ENCODE measurements at places on chromosomes 13 and 19.

DNA sequence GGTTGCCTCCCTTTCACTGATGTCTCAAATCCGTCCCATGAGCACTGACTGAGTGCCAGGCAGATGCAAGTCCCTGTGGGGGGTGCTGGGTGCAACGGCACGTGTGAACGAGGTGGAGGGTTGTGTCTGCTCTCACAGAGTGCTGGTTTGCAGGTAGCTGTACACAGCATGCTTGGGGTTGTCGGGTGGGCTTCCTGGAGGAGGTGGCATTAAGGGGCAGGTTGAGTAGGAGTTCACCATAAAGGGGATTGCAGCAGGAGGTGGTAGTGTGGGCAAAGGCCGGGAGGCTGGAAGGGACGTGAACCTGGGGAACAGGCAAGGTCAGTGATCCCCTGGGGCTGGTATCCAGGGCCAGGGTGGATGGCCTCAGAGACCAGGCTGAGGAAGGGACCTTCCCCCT is 17.2 kb downstream of the COLGALT1 start:
- DNase-seq: no peak

GRCh38 chr19:48344892-48345291 is 18.8 kb downstream of the TMEM143 start:
- no peak for DNase-seq

DNA sequence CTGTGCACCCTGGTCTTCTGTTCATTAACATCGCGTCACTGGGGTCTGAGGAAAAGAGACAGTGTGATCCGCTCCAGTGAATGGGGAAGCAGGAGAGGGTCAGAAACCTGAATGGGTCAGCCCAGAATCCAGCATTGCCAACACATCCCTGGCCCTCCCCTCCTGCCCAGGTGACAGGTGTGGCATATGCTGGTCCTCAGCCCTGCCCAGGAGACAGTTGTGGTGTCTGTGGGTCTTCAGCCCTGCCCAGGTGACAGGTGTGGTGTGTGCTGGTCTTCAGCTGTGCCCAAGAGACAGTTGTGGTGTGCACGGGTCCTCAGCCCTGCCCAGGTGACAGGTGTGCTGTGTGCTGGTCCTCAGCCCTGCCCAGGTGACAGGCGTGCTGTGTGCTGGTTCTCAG is 8.0 kb downstream of the TFDP1 start:
- DNase-seq: no peak

DNA sequence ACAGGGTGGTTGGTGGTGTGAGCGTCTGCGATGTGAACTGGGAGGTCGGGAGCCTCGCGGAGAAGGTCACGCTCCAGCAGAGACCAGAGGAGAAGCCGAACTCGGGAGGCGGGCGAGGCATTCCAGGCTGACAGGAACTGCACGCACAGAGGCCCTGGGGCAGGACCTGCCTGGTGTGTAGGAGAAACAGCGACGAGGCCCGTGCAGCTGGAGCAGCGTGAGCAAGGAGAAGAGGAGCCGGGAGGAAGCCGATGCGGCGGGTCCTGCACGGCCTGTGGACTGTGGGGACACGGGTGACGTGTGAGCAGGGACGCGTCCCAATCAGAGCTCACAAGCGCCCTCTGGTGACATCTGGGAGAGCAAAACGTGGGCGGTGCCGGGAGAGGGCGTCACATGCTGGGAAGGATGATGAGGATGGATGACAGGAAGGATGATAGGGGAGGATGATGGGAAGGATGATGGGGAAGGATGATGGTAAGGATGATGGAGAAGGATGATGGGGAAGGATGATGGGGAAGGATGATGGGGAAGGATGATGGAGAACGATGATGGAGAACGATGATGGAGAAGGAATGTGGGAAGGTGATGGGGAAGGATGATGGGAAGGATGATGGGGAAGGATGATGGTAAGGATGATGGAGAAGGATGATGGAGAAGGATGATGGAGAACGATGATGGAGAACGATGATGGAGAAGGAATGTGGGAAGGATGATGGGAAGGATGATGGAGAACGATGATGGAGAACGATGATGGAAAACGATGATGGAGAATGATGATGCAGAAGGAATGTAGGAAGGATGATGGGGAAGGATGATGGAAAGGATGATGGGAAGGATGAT is 16.1 kb upstream of the MADCAM1 start:
- DNase-seq: peak; percentile 77

DNA sequence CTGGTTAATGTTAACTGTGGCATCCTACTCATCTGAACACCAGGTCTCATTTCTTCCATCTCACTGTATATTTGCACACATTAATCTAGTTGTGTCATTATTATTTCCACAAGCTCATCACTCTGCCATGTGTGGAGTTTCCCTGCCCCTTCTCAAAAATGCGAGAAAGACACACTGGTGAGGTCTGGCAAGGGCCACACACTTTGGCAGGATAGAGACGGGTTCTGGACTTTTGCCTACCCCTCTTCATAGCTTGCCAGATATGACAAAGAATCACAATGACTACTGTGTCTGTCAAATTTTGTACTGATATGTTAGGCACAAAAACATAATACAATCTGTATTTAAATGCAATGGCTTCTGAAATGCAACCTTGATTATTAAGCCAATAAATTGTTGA is 12.9 kb downstream of the GPR12 start:
- no peak for DNase-seq

DNA sequence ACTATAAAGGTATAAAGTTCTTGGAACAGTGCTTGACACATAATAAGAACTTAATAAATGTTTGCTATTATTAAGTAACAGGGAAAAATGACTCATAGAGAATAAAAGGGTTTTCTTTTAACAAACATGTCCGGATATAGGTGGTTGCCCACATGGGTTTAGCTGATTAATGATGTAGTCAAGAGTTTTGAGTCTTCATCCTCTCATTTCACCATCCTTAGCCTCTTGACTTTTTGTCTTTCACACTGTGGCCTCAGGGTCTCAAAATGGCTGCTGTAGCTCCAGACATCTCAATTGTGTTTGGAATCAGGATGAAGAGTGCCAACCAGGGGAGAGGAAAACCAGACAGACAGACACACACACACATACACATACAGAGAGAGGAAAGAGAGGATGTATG is 97.9 kb downstream of the HSPH1 start:
- DNase-seq: no peak

- no peak for DNase-seq
Measured at GRCh38 chr13:29284726-29285125, 310.8 kb downstream of the SLC7A1 start.

GRCh38 chr13:27617881-27618321 is 2.4 kb downstream of the LNX2 start:
- no peak for DNase-seq

- no peak for DNase-seq
Measured at GRCh38 chr19:30150626-30151025, 208.6 kb downstream of the URI1 start.

DNA sequence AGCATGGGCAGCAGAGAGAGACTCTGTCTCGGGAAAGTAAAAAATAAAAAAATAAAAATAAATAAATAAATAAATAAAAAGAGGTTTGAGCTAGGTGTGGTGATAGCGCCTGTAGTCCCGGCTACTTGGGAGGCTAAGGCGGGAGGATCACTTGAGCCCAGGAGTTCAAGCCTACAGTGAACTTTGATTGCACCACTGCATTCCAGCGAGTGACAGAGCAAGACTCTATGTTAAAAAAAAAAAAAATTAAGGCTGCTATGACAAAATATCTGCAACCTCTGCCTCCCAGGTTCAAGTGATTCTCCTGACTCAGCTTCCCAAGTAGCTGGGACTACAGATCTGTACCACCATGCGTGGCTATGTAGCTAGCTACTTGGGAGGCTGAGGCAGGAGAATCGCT is 3.2 kb upstream of the DENND1C start:
- DNase-seq: no peak

DNA sequence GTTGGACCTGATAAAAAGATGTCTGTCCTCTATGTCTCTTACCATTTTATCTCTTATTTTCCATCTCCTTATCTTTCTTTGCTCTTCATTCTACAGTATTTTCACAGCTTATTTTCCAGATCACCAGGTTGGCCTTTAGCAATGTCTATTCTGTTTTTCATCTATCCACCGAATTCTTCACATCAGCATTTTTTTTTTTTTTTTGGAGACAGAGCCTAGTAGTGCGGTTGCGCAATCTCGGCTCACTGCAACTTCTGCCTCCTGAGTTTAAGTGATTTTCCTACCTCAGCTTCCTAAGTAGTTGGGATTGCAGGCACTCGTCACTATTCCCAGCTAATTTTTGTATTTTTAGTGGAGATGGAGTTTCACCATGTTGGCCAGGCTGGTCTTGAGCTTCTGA is 49.0 kb downstream of the DNAJC15 start:
- no peak for DNase-seq

DNA sequence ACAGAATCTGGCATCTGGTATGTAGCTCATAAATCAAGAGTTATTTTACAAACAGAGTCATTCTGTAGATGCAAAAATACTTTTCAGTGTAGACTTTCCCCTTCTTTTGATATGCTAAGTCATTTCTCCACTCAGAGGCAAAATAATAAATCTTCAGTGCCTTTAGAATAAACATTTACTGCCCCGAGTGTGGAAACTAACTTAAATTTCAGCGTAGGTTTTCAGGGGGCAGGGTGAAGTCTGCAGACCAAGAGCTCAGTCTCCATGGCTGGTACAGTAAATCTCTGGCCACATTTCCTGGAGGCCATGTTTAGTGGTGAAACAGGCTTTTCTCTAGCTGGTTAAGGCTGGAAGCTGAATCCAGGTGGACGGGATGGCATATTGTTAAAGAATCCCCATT is 13.1 kb upstream of the ADPRHL1 start:
- DNase-seq: no peak

DNA sequence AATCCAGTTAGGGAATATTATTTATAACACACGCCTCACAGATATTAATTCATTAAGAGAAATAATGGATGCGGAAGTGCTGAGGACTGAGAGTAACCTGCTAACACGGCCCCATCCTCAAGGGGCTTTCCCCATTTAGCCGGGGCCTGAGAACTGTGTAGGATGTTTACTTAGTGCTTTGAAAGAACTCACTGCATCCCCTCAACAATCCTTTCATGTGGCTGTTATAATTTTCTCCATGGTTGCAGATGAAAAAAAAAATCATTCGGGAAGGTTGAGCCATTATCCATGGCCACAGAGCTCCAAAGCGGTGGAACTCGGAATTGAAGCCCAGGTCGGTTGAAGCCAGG is 98.2 kb downstream of the ING1 start:
- no peak for DNase-seq

DNA sequence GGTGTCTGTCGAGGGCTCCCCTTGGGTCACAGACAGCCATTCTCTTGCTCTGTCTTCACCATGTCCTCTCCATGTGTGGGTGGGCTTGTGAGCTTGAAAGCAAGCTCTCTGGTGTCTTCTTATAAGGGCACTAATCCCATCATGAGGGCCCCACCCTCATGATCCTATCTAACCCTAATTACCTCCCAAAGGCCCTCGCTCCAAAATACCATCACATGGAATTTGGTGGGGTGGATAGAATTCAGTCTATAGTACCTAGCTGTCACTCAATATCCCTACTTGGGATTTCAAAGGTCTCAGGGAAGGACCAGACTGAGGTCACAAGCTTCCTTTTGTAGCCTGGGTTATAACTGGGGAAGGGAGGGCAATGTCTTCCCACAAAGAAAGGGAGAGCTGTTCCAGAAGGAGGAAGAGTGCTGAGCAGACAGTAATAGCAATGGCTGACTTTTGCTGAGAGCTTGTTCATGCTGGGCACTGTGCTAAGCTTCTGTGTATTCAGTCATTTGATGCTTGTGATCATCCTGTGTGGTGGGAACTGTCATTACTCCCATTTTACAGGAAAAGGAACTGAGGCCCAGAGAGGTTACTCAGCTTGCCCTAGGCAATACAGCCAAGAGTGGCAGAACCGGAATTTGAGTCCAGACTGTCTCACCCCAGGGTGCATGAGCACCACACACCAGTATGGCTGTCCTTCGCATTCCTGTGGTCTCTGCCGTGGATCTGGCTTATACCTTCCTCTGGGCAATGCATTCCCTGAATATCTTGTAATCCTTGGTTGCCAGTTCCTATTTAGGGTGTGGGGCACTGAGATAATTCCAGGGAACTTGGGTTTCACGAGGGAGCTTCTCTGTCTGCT is 8.2 kb downstream of the FXYD5 start:
- DNase-seq: peak; percentile 85

- peak; percentile 32 for DNase-seq
Measured at GRCh38 chr13:80530191-80530590, 189.3 kb upstream of the SPRY2 start.

DNA sequence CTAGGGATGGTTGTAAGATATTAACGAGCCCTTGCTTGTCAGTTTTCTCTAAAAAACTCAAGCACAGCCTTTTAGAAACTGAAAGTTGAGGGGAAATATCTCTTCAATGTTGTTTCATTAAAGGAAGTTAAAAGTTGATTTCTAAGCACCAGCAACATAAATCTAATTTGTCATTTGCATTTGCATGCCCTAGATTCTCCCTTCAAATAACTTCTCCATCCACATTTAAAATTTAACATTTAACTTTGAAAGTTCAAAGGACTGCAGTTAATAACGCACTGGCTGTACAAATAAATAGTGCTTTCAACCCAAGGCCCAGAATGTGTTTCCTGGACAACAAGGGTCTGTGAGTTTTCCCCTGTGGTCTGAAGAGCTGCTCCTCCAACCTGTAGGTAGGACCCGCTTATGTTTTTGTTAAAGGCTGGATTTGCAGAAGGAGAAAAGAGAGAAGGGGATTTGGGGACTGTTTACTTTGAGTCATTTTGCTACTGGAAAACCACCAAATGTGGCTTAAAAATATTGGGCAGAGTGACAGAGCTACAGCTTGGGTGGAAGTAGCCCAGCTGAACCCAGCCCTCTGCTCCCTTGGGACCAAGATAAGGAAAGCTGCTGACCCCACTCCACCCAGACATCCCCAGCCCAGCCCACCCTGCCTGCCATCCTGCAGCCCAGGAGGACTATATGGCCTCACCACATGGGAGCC is 39.8 kb downstream of the TNFRSF19 start:
- peak; percentile 46 for DNase-seq

DNA sequence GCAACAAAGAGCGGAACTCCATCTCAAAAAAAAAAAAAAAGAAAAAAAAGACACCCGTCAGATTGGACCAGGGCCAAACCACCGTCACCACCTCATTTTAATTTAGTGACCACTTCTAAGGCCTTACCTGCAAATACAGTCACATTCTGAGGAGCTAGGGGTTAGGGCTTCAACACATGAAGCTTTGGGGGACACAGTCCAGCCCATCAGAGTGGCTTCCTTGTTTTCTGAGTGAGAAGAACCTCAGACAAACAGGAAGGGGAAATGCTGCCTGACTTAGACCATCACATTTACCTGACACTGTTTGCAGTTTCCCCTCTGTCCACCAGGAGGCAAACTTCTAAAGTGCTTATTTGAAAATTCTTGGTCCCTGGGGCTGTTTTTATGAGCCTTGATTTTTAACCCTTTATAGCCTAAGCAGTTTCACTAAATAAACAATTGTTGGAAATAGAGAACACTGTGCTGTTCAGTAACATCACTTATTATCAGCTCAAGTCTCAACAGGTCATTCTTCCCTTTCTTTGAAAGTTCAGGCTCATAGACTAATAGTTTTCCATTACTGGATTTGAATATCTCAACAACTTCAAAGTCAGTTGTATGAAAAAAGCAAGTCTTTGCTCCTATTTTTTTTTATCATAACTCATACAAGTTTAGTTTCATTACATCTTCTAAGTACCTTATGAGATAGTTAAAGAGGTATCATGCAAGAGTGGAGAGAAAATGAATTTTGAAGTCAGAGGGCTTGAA is 74.9 kb upstream of the WASF3 start:
- DNase-seq: peak; percentile 66

Data from fibroblast of skin of scalp (primary cell).